ENCODE measurements at places on chromosomes 11 and 22.
A peak's percentile ranks its signal among the peaks of the same experiment; 100 is the strongest.

DNA sequence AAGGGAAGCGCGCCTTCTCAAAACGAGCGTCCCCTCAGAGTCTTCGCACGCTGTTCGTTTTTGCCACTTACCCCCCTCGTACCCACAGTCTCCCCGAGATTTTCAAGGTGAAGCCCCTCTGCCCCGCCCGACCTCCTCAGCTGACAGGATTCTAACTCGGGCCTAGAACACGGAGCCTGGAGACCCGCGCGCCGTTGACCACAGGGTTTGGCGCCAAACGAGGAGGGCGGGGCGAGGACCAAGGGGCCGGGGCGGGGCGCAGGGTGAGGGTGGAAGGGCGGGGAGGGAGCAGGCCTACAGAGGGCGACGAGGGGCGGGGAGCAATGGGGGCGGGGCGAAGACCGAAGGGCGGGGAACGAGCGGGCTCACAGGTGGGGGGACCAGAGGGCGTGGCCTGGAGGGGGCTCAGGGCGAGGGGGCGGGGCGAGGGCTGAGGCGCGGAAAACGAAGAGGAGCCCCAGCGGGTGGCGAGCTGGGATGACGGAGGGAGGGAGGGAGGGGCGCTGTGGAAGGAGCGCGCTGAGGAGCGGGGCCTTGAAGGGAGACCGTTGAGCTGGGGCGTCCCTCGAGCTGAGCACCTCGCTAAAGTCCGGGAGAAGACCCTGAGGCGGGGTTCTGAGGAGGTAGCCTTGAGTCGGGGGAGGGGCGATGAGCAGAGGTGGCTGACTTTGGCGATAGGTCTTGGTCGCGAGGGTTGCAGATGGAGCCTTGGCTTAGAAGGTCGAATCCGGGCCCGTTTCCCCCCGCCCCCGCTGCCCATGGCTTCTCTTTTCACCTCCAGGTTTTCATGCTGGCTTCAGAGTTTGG, at the start of gene DMC1:
TSS of gene DMC1 (minus strand) at position 212 of the 807 bp plus-strand sequence. CDS start 1,927 bp downstream, outside the sequence.
- peak; percentile 98 for DNase-seq

DNA sequence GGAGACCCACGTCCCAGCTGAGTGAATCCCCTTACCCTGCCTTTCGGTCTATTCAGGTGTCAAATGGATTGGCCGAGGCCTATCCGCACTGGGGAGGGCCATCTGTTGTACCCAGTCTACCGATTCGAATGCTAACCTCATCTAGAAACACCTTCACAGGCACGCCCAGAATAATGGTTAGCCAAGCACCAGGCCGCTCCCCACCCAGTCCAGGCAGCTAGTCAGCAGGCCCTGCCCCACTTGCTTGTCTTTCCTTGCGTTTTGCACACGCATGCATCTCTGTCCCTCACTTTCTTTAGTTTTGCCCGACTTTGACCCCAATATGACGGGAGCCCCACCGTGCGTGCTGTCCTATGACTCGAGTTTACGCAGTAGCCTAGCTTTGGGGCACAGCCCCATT, 31.7 kb downstream of the PARVB start:
- DNase-seq: no peak

- DNase-seq: peak; percentile 74
Measured at GRCh38 chr11:125995313-125995712, 49.5 kb downstream of the VSIG10L2 start.

DNA sequence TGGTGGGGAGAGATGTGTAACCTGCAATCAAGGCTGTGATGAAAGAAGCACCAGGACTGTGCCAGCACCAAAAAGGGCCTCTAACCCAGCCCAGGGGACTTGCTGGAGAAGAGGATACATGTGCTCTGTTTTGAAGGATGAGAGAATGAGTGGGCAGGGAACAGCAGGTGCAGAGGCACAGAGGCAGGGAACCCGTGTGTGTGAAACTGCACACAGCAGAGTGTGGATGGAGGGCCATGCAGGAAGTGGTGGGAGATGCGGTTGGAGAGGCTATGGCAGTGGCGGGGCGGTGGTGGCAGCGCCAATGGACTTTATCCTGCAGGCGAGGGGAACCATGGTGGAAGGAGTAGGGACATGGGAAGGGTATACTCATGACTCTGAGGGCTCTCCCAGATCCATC, 25.2 kb upstream of the LRRC32 start:
- no peak for DNase-seq

DNA sequence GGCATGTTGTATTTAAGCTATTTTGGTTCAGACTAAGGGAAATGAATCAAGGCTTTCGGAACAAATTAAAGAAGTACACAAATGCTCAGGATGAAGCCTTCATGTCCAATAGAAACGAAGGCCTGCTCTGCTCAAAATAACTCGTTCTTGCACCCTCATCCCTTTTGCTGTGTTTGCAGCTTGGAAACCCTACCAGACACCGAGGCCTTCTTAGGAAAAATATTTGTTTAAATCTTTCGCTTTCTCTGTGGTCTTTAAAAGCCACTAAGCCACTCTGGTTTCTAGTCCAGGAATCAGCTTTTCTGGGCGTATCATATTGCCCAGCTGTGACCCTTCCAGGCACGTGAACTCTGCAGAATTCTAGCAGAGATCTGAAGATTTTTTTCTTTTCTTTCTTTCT, 60.9 kb upstream of the HSPA8 start:
- no peak for DNase-seq

GRCh38 chr11:77505956-77506355, 32.1 kb upstream of the PAK1 start:
- no peak for DNase-seq

DNA sequence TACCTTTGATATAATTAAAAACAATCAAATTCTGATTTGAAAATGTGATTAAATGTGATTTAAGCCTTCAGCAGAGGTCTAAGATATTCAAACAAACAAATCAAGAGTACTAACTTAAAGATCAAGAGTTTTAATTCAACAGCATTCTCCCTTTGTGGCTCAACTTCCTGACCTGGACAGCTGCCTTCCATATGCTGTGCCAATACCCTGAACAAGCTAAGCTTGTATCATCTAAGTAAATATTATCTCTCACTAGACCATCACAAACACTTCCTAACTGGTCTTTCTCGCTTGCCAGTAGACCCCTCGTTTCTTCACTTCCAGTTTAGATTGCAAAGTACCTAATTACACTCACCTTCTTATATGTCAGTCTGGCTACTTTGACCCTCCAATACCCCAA, 35.9 kb upstream of the P4HA3 start:
- no peak for DNase-seq

DNA sequence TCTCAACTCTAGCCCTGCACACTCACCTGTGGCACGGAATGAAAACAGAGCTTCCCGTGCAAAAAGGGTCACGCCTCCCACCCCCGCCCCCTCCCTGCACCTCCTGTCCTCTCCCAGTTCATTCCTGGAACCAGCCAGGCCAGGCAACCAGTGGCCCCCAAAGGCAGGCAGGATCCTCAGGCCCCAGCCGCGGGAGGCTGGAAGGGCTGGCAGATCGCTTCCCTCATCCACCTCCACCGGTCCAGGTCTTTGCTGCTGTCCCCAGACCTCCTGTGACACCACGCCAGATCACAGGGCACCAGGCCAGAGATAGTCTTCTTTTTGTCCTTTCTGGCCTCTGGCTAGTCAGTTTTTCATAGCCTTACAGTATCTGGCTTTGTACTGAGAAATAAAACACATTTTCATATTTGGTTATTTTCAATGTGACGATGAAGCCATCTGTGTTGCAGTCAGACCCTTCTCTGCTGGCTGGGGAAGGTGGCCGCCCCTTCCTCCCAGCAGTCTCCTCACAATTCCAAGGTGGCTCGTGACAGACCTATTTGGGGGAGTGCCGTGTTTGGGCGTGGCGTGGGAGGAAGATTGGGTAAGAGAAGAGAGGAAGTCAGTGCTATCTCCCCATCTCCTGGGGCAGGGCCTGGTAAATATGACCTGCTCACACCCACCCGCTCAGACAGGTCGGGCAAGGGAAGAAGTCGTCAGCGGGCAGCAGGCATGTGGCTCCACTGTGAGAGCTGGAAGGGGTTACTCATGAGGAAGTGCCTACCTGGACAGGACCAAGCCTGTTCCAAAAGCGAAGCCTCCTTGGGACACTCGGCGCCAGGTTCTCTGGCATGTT, 9.1 kb downstream of the SSH3 start:
- no peak for DNase-seq

GRCh38 chr11:67022961-67023956, at the start of gene SYT12:
TSS of gene SYT12 (plus strand) at chr11:67023134. CDS start at chr11:67030145, 7,011 bp downstream.
- no peak for DNase-seq

- DNase-seq: no peak
Measured at GRCh38 chr22:31692186-31692886, 30.3 kb upstream of the PISD start.

DNA sequence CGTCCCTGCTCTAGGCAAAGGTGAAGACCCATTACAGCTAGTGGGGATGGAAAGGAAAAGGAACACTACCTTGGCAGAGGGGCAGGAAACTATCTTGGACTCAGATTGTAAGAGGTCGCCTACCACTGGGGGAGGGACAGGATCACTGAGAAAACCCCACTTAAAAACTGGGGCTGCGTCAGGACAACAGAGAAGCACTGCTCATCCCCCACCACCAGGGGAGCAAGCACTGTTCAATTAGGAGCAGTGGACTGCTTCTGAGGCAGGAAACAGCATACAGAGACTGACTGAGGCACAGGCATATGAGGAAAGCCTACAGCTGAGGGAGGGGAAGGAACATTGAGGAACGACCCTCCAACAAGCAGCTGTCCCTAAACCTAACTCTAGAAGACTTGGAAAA, 20.8 kb upstream of the DLAT start:
- DNase-seq: no peak

DNA sequence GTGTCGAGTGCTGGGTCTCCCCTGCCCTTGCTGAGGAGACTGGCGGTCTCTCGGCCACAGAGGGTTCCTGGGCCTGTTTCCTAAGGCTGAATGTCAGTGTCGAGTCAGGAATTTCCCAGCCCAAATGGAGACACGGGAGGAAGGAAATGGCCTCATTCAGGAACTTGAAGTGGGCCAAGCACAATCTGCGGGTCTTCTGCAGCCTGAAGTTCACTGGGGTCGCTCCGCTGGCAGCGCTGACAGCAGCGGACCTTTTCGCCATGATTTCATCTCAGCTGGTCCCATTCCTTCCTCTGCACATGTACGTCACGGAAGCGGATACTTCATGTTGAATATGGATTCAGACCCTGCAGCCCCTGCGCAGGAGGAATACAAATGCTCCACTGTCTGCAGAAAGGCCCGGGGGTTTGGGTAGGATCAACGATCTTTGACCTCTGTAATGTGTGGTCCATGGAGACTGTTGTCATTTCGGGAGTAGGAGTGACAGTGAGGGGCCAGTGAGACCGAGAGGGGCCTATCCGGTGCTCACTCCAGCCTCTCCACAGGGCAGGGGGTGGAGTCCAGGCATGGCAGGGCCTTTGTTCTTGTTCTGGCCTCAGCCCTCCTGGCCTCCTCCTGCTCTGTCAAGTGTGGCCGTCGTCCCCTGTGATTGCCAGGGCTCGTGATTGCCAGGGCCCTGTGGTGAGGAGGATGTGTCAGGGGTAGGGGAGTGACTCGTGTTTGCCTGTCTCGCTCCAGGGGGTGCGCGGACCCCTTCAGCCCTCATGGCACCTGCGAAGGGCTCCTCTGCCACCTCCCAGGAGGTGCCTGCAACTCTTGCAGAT, 402.3 kb downstream of the TBC1D22A start:
- no peak for DNase-seq

DNA sequence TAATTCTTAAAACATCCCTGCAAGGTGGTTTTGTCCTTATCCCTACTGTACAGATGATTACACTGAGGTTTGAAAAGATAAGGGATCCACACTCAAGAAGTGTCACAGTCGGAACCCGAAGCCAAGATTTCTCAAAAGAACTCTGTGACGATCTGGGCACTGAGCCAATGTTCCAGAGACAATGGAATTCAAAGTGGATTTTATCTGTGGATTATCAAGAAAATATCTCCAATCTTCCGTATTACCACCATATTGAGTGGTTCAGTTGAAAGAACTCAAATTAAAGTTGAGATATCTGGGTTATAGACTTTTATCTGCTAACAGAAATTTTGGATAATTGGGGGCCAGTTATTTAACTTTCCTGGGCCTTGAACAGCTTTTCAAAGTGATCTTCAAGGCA, 100.0 kb upstream of the GRAMD1B start:
- DNase-seq: no peak

GRCh38 chr22:43622886-43623285, 189.2 kb downstream of the EFCAB6 start:
- no peak for DNase-seq

DNA sequence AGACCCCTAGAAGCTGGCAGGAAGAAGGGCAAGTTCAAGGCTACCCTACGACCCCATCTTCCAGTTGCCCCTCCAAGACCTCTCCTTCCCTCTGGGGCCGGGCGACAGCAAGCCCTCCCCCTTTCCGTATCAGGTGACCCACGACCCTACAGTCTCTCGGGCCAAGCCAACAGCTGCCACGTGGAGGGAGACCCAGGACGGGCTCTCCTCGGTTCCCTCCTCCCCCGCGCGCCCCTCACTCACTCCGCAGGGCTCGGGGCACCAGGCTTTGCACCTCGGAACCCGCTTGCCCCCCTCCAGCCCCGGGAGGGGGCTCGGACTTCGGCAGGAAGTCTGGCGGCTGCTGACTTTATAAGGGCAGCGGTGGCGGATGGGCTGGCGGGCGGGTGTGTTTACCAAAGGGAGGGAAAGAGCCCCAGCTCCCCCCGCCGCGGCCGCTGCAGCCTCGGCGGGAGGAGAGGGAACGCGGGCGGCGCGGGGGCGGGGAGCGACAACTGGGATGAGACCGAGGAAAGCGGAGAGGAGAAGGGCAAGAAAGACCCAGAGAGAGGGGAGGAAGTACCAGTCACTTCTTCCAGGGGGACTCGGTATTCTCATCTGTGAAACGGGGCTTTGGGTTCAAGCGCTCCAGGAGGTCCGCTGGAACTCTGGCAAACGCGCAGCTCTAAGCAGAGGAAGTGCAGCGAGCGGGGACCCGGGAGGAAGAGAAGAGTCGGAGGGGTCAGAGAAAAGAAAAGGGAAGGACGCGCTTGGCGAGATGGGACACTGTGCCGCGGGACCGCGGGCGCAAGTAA, 767 bp downstream of the SLC43A1 start:
- peak; percentile 80 for DNase-seq

GRCh38 chr11:114008331-114008730, 33.4 kb downstream of the HTR3A start:
- no peak for DNase-seq

All from activated CD8-positive, alpha-beta memory T cell treated with anti-CD3 and anti-CD28 coated beads, Interleukin-2, amount 50 U/mL, for 48 hours (primary cell).